Stimulated activated CD8-positive, alpha-beta memory T cell treated with anti-CD3 and anti-CD28 coated beads, Interleukin-4, amount 100 ng/mL, for 48 hours (primary cell): ENCODE measurements at places on chromosomes 16 and 17.

- DNase-seq, result no peak
These were observed 12.4 kb downstream of the CDYL2 start for GRCh38 chr16:80792031-80792430.

- DNase-seq, result peak; percentile 34
These were observed 4.0 kb downstream of the MYH3 start for GRCh38 chr17:10652984-10653659.

GRCh38 chr17:48791128-48792032 is 25.6 kb downstream of the TTLL6 start:
- DNase-seq, result peak; percentile 51

GRCh38 chr17:82231562-82232321 is 2.9 kb downstream of the SLC16A3 start:
- peak; percentile 60 for DNase-seq

GRCh38 chr17:39763051-39763820 is 25.5 kb downstream of the GRB7 start:
- DNase-seq, result no peak

DNA sequence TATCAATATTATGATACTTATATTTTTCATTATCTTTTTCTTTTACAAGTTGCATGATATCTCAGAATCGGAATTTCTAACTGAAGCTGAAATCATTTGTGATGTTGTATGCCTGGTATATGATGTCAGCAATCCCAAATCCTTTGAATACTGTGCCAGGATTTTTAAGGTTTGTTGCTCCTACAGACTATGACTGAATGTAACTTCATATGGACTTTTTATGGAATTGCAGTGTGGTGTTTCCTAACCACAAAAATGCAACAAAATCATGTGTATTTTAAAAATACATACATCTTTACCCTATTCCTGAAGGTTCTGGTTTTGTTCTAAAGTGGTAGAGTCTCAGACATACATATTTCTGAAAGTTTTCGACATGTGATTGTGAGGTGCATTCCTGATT is 58.8 kb upstream of the RHBDL3 start:
- DNase-seq, result no peak

DNA sequence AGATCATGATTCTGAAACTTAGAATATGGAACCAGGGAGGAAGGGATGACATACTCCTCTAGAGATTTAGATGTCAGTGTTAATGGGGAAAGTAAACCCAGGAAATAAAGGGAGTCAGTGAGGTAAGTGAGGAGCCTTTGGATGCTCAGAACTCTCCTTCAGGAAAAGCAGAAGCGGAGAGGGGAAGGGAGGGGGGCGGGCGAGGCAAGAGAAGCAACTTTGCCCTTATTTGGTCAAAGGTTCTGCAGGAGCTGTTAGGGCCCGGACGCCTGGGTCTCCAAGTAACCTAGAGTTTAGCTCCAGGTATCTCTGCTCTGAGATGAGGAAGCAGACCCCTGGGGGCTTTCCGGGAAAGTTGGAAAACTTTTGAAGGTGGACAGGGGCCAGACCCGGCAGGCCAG is 1.3 kb downstream of the PFN1 start:
- DNase-seq, result no peak

GRCh38 chr17:29617481-29618271 is 5.0 kb downstream of the CORO6 start:
- DNase-seq, result peak; percentile 91

GRCh38 chr17:54985476-54985875 is 16.9 kb downstream of the STXBP4 start:
- DNase-seq, result no peak

DNA sequence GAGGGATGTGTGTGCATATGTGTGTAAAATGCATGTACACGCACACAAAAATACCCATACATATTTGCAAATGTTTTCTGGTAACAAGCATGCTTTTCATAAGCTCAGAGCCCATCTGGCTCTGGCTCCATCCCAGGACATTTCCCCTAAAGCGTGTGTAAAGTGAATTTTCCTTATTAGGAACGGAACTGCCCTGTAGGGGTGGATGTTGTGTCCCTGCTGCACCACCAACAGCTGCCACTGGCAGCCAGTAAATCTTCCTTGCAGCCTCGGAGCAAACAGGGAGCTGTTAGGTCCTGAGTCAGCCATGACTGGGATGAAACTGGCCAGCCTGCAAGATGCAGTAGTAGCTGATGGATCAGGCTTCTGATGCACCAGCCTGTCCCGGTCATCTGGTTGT is 393.5 kb downstream of the UTP18 start:
- no peak for DNase-seq

DNA sequence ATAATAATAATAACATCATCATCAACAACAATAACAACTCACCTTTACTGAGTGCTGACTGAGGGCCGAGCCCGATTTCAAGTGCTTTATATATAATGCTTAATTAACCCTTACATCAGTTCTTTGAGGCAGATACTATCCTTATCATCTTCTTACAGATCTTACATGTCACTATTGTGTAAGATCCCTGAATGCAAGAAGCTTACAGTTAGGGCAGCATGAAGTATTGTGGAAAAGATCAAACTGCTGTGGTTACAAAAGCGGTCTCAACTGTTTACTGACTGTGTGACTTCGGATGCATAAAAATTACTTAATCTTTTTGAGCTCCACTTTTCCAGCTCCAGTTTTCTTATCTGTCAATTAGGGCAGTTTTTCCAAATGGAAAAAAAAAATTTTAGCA is 3.3 kb downstream of the VAT1 start:
- DNase-seq, result no peak
